ENCODE measurements at places on chromosomes 2 and 18. TPM values are rescaled to one million over a fixed set of nuclear protein-coding genes. Genes with fewer than 3 reads are reported as not detected.

The ALLC gene
- not detected for total RNA-seq

GRCh38 chr2:221876016-221876415 lies 303.9 kb upstream of the EPHA4 start:
- no peak for DNase-seq

The PLGLB1 gene
- 0.32 TPM for total RNA-seq

GRCh38 chr2:121804340-121804739 lies 48.9 kb downstream of the TSN start:
- no peak for DNase-seq

Data from fibroblast of villous mesenchyme (primary cell).